ENCODE measurements at places on chromosomes 5 and 9.

GRCh38 chr5:133701871-133702270 lies 89.5 kb upstream of the FSTL4 start:
- no peak for DNase-seq

DNA sequence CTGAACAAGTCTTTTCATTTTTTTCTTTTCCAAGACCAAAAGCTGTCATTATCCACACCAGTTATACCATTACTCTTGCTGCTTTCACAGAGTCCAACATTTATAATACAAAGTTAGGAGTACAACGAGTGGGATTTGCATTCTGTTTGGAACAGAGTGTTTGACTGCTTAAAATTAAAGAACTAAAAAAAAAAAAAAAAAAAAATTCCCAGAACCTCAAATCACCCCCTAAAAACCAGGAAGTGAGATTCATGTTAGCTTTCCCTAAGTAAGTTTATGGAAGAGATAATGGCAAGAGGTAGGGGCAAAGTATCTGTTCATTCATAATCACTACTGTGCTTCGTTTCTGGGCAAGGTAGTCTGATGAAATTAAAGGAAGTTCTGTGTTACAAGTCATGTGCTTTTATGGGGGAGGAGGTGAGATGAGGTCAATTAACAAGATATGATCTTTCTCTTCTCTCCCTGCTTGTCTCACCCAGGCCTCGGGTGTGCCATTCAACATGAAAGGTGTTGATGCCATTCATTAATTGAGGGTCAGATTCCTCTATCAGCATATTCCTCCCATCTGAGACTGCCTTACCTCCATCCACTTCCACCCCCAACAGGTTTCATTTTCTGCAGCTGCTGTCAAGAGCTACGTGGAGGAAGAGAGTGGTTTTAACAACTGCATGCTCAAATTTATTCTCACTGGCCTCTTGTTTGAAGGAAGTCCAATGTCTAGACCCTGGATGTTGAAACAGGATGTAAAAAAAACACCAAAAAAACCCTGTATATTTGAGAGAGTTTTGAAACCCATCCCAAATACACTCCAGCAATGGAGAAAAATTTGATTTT lies 58.1 kb downstream of the MARCHF3 start:
- DNase-seq, result no peak

- no peak for DNase-seq
Measured at GRCh38 chr9:136171009-136171800, 33.7 kb downstream of the LHX3 start.

DNA sequence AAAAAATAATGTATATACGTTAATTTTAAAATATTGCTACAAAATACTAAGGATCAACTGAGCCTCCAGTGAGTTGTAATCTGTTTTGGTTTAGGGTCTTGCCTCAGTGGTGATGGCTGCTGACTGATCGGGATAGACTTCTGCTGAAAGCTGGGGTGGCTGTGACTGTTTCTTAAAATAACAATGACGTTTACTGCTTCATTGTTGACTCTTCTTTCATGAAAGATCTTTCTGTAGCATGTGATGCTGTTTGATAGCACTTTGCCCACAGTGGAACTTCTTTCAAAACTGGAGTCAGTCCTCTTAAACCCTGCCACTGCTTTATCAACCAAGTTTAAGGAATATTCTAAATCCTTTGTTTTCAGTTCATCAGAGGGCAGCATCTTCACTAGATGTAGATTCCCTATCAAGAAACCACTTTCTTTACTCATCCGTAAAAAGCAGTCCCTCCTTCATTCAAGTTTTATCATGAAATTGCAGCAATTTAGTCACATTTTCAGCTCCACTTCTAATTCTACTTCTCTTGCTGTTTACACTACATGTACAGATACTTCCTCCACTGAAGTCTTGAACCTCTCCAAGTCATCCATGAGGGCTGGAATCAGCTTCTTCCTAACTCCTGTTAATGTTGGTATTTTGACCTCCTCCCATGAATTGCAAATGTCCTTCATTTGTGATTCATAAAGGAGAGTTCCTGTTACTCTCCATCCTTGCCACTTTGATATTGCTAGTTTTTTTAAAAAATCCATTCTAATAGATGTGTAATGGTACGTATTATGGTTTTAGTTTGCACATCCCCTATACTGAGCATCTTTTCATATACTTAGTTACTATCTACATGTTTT lies 41.5 kb upstream of the PTPDC1 start:
- DNase-seq, result no peak

GRCh38 chr5:82419559-82420332 lies 141.6 kb upstream of the RPS23 start:
- DNase-seq, result no peak

GRCh38 chr9:6811436-6811835 lies 53.7 kb downstream of the KDM4C start:
- no peak for DNase-seq

DNA sequence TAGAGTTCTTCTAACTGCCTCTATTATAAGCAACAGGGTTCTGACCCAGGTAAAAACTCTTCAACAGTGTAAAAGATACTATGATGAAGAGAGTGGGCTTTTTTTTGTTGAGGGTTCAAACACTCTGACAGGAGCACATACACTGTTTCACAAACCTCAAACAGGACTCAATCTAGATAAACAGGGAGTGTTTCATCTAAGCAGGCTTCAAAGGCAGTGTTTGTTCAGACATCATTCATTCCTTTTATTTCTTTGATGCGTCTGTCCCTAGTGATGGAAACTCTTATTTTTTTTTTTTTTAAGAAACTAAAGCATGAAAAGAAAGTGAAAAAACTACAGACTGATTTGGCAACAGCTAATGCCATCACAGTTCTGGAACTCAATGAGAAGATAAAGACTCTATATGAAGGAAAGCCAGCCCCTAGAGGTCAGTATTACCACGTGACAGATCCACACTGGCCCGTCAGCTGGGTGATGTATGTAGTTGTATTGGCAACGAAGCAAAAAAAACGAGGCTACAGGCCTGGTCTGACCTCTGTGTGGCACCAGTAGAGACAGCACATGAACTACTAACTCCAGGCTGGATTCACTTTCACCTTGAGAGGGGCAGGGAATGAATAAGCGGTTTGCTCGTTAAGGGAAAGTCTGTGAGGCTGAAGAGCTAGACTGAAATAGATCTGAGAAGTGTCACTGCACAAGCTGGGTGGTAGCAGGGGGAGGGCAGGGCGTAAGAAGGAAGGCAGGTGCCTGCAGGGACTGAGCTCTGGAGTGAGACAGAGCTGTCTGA lies 172.2 kb downstream of the CCDC192 start:
- no peak for DNase-seq

DNA sequence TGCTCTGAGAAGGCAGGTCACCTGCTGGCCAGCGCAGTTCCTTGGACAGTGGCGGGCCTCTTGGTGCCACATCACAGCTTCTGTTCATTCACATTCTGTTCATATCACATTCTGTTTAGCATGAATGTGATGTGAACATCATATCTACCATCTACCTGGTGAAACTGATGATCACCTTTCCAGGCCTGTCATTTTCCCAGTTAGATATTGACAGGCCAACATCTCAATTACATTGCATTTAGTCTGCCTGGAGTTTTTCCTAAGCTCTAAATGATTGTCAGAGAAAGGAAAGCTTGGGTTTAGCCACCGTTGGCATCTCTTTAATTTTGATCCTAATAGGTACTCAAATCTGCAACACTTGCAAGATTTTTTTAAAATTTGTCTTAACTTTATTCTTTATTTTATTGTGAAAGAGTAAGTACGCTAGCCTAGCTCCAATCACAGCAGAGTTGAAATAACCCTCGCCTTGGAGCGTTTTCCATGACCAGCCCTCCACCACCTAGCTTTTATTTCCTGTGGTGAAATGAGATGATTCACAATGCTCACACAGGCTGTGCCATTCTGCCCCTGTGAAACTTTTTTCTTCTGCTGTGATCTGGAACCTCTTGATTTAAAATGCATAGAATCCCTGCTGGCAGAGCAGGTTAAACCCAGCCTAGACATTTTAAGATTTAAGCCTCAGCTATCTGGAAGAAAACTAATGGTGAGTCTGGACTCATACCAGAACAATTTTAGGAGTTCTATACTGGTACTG lies 225.0 kb downstream of the ESM1 start:
- DNase-seq, result no peak

GRCh38 chr5:17132444-17133083 lies 84.9 kb upstream of the BASP1 start:
- DNase-seq, result peak; percentile 35

DNA sequence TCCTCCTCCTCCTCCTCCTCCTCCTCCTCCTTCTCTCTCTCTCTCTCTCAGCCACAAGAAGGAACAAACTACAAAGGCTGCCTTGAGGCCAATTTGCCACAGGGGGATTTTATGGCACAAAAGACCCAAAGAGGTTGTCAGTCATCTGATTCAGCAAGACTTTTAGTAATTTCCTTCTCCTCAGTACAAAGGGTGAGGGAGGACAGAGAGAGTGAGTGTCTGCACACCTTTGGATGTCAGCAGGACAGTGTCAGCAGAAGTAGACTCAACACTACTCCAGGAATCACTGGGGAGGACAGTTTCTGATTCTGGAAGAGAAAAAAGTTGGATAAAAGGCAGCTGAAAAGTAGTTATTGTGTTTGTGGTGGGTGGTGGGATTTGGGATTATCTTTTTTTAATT lies 13.6 kb downstream of the TIMD4 start:
- DNase-seq, result no peak

DNA sequence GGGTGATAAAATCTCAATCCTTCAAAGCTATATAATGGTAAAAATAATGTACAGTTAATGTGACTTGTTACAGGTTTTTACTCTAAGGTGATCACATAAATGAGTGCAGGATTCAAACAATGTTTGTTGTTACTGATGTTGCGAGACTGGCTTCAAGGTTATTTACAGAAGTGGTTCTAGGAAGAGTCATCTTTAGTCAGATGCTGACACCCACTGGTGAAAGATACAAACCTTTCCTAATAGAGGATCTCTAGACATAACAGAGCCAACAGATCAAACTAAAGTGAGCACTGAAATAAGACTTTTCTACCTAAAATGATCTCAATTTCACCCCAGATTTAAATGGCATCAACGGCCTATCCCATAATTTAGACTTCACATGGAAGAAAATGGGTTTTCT lies 20.2 kb downstream of the ARSB start:
- DNase-seq, result no peak

DNA sequence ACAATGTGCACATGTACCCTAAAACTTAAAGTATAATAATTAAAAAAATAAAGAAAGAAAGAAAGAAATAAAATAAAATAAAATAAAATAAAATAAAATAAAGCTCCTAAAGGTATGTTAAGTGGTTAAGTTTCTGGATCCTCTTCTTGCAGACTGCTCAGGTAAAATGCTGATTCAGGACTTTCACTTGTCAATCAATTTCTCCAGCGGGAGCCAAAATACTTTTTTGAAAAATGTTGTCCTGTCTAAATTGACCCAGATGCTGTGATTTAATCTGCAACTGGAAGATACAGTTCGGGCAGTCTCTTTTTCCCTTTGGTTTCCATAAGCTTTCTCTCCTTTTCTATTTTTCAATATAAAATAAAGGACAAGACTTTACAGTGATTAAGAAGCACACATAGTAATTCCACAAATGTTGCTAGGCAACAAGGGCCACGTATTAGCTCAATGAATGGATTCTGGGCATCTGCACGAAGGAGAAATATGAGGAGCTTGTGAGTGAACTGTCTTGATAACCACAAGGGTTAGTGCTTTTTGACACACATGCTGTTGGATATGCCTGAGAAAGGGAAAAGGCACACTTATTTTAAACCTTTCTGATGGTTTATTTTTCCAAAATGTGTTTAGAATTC lies 38.6 kb downstream of the HTR4 start:
- no peak for DNase-seq

DNA sequence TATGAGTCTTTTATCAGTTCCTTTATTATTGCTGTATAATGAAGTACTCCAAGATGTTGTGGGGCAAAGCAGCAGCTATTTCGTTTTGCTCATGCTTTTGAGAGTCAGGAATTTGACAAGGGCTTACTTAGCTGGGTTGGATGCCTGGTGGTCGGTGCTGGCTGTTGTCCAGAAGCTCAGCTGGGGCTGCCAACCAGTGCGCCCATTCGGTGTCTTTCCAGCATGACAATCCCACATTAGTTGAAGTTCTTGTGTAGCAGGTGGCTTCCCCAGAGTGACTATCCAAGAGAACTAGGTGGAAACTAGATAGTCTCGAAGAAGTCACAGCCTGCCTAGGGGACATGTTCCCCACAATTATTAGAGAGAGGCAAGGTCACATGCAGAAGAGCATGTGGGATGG lies 3.4 kb upstream of the FLT4 start:
- DNase-seq, result no peak

DNA sequence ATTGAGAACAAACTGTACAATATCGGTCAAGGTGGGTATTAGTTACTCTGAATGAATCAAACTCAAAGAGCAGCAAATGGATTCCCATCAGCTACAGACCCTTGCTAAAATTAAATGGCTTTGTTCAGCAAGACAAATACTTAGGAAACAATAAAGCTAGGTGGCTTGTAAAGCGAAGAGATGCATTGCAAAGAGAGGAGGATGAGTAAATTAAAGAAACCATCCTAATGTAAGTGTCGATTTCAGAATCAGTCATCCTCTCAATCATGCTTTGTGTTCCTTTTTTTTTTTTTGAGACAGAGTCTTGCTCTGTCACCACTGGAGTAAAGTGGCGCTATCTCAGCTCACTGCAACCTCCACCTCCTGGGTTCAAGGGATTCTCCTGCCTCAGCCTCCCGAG lies 359.2 kb upstream of the ZNF462 start:
- no peak for DNase-seq

DNA sequence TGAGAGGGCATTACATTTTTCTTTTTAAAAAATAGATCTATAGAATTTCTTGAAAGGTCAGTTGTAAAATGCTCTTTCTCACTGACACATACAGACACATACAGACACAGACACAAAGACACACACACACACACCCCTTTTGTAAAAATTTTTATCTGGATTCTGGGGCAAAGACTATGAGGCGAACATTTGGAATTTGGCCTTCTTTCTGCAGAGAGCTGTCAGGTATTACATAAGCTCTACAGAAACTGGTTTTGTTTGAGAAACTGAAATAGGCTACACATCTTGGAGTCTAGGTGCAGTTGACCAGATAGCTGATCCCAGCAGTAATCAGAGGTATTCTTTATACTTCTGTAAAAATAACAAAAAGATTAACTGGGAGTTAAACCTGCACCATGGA lies 315.9 kb upstream of the RPS23 start:
- DNase-seq, result no peak

DNA sequence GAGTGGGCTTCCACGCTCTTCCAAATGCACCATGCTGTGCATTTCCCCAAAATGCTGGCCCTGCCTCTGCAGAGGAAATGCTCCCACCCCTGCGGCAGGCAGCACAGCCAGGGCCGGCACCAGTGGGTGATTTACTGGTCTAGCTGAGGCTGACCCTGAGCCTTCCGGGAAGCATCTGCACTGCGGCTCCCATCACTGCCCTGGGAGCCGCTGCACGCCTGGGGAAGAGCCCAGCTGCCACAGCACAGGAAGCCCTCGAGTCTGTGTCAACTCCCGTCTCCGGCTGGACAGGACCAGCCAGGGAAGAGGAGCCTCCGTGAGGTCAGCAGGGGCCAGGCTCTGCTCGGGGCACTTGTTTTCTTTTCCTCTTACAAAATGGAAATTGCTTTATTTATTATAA lies 25.1 kb upstream of the EEIG1 start:
- no peak for DNase-seq

- no peak for DNase-seq
Measured at GRCh38 chr5:13248253-13248652, 696.2 kb downstream of the DNAH5 start.

Measured in D721Med (cell line).